Activated CD4-positive, alpha-beta T cell treated with anti-CD3 and anti-CD28 coated beads, Interleukin-10, Interleukin-2, amounts not matched to agents 100 ng/mL and 50 ng/mL, durations not matched to agents 16 hours and 8 hours (primary cell): ENCODE measurements at places on chromosomes 4 and X.

DNA sequence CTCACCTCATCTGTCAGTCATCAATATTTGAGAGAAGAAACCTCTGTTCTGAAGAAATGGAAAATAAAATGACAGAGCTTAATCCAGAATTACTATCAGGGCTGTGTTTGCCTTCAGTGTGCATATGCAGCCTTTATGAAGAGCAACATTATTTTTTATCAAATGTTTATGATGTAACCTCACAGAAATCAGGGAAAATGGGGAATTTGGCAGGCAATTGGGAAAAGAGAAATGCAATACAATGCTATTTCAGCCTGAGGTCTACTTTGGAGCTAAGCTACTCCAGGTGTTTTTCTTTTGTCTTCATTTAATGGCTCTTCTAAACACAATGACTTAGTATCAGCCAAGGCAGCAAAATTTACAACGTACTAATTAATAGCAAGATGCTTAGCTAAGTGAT lies 241.1 kb upstream of the TET2 start:
- no peak for DNase-seq

- DNase-seq: no peak
Measured at GRCh38 chr4:62548108-62548524, 1348.0 kb downstream of the ADGRL3 start.

- peak; percentile 27 for DNase-seq
Measured at GRCh38 chr4:153785910-153786721, 2.8 kb downstream of the SFRP2 start.

GRCh38 chr4:128564081-128564630 lies 245.3 kb upstream of the JADE1 start:
- no peak for DNase-seq

- no peak for DNase-seq
Measured at GRCh38 chr4:161466316-161466715, 697.5 kb downstream of the FSTL5 start.

GRCh38 chr4:44056721-44057151 lies 391.9 kb downstream of the KCTD8 start:
- no peak for DNase-seq

DNA sequence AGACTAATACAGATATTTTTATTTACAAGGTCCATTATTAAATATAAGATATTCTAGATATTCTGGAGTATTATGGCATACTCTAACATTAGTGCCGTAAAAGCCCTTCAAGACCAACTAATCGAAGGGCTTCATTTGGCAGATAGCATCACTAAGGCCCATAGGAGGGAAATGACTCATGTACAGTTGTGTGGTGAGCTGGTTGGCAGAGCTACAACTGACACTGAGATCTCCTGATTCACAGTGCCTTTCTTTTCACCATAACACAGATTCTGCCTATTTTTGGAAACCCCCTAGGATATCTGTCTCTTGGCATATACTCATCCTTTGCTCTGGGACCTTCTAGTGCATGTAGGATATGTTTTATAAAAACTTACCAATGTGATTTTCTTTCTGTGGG lies 201.7 kb upstream of the AFF2 start:
- DNase-seq: peak; percentile 58

DNA sequence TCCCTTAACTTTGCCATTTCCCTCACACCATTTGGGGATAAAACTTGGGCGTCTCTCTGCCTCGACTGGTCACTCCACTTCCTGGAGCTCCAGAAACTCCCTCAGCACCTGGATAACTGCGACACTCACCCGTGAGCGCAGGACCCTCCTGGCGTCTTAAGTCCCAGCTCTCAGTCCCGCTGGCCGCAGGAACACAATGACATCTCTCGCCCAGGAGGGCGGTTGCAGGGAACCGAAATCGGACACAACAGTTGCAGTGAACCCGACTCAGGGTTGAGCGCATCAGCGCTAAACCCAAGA lies 370.9 kb upstream of the SMIM31 start:
- DNase-seq: no peak

DNA sequence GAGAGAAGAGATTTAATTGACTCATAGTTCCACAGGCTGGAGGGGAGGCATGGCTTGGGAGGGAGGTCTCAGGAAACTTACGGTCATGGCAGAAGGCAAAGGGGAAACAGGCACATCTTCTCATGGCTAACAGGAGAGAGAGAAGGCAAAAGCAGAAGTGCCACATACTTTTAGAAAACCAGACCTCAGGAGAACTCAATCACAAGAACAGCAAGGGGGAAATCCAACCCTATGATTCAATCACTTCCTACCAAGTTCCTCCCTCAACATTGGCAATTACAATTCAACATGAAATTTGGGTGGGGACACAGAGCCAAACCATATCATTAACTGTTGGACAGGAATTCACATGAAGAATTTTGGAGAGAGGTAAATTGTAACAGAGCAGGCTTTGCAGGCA lies 485.3 kb upstream of the PITX2 start:
- DNase-seq: no peak

- no peak for DNase-seq
Measured at GRCh38 chr4:113584407-113585150, 177.0 kb downstream of the CAMK2D start.

DNA sequence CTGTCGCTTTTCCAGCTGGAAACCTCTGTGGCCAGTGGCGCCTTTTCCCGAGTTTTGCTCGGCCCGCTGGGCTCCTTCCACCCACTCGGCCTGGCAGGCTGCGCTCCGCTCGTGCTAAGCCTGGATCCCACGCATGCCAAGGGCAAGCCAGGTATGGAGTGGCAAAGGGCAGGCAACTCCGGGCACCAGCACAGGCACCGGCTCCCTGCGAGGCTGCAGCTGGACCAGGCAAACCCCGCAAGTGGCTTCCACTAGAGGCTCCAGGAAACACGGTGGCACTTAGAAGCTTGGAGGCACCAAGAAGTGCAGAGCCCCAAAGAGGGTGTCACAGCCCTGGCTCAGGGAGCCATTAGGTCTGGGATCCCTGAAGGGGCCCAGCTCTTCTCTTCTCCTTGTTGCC lies 59.5 kb downstream of the PPA2 start:
- no peak for DNase-seq

DNA sequence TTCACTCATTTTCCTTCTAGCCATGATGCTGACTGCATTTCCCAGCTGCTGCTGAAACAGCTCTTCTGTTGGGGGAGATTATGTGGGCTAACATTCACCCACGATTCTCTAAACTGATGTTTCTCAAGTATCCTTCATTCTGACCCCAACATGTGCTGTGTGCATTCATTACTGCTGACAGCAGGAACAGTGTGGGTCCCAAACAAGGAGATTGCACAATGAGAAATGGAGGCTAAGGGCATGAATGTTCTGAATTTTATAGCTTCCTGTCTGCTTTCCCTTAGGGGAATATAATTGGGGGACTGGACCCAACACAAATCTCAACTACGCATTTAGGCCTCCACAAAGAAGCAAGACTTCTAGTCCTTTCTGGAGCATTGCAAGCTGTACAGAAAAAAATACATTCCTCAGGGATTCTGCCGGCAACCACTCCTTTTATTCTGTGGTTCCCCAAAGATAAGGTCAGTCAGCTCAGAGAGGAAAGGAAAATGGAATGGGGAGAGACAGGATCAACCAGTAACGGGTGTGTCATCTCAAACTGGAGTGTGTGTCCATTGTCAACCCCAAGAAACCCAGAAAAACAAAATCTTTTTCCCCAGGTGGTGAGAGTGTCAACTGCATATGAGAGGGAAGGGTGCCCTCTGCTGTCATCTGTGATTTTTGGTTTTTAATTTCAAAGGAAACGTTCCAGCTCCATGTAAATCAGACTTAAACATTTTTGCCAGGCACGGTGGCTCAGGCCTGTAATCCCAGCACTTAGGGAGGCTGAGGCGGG lies 81.5 kb upstream of the EGFL6 start:
- DNase-seq: peak; percentile 66

DNA sequence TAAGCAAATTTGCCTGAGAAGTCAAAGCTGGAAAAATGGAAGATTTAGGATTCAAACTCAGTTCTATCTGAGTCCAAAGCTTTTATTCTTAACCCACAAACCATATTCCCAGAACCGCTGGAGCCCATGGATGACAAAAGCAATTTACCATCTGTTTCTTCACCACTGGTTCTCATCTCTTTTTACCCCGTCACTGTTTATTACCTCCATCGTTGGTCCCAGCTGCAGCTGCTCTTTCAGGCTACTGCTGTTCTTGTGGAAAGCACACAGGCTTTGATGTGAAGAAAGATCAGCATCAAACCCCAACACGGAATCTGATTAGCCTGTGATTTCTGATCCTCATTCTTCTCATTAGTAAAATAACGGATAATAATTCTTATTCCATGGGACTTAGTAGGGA lies 9.5 kb downstream of the FBXO8 start:
- DNase-seq: no peak

DNA sequence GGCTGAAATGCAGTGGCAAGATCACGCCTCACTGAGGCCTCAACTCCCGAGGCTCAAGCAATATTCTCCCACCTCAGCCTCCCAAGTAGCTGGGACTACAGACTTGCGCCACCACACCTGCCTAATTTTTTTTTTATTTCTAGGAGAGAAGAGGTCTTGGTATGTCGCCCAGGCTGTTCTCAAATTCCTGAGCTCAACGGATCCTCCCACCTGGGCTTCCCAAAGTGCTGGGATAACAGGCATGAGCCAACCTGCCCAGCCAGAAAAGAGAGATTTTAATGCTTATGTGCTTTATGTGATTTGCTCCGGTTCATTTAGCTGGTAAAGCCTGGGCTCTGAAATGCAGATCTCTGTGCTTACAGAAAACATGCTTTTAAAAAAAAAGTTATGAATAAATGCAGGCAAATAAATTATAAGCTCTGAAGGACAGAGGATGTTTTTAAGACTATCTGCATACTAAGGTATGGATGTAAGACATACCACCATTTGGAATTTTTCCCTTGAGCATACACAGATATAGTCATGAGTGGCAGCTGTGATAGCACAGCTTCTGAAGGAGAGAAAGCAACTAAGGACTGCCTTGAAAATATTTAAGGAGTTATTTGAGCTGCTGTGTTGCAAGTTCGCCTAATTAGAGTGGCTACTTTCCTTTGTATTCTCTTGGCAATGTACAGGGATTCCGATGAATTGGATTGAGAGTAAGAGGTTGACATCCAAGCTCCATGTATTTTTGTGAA lies 13.8 kb downstream of the GUCY1B1 start:
- DNase-seq: no peak

GRCh38 chr4:1961038-1961437 lies 47.7 kb downstream of the NELFA start:
- DNase-seq: no peak

GRCh38 chrX:71541210-71542022 lies 8.5 kb downstream of the OGT start:
- DNase-seq: no peak

DNA sequence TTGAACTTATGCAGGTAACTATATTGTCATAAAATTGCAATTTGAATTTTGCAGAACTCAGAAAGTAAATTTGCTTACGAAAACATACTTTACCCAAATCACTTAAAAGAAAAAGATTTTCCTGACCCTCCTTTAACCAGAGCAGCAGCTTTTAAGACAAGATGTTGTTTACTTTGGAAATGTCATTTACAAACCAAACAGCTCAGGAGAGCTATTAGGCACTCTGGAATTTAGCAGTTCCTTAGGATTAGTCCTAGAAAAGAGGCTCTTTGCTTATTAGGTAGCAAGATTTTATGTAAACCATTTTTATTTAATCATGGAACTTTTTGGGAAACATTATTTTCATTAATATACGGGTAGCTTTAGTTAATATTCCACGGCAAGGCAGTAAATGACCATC lies 765.7 kb upstream of the POU3F4 start:
- DNase-seq: no peak

DNA sequence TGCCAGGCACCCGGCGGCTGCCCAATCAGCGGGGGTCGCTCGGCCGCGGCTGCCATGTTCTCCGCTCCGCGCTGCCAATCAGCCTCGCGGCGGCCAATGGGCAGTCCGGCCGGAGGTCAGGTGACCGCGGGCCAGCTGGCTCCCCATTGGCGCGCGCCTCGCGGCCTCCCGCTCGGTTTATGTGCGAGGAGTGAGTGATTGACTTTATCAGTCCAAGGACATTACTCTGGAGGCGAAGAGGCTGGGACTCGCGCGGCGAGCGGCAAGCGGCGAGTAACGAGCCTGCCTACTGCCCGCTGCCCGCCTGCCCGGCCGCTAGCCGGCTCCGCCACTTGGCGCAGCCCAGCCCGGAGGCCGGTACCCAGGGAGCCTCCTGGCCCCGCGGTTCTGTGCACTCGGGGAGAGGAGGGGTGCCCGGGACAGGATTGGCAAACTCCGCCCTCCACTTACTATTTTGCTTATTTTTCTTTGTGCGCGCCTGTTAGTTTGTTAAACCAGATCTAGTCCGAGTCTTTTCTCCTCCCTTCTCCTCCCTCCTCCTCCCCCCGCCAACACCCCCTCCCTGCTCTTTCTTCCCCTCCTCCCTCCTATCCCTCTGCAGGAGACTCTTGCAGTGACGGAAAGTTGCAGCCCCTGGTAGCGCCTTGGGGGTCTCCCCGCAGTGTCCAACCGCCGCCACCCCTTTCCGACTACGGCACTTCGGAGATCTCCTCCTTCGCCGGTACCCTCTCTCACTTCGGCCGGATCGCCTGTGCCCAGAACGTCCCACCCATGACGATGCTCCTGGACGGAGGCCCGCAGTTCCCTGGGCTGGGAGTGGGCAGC lies at the start of gene ZIC3:
ZIC3 (plus strand) TSS at position 207 of the 825 bp plus-strand sequence; CDS start at position 772, 565 bp downstream.
- DNase-seq: peak; percentile 10

- no peak for DNase-seq
Measured at GRCh38 chr4:24411806-24412205, 172.5 kb downstream of the DHX15 start.

DNA sequence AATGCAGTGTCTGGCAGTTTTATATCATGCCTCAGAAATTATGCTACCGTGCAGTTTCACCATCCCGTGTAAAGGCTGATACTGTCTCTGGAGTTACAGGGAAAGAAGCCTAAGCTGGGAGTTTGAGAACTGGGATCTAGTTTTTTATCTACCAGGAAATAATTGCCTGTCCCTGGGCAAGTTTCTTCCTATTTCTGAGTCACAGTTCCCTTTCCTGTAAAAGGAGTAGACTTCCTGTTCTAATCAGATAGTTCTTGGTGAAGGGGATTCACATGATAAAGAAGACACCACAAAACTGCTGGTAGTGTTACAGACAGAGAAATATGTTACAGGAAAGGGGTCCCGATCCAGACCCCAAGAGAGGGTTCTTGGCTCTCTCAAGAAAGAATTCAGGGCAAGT lies 17.1 kb downstream of the HERC3 start:
- no peak for DNase-seq

GRCh38 chr4:25590171-25590570 lies 65.5 kb upstream of the SLC34A2 start:
- DNase-seq: no peak

GRCh38 chr4:147749811-147750321 lies 18.0 kb downstream of the ARHGAP10 start:
- DNase-seq: no peak

- DNase-seq: no peak
Measured at GRCh38 chrX:17994429-17994828, 133.3 kb upstream of the RAI2 start.

GRCh38 chr4:52546449-52546848 lies 112.7 kb downstream of the USP46 start:
- no peak for DNase-seq

- no peak for DNase-seq
Measured at GRCh38 chr4:95833711-95834194, 6.1 kb upstream of the PDHA2 start.

DNA sequence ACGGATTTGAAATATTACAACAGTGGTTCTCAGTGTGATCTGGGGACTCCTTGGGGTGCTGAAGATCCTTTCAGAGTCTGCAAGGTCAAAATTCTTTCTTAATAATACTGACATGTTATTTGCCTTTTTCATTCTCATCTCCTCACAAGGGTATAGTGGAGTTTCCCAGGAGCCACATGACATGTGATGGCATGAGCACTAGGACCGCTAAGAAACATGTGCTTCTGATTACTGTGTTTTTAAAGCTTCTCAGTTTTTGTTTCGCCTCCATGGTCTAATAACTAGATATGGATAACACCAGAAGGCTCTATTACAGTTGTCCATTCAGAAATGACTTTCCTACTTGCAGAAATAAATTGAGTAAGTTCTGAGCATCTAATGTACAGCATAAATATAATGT lies 156.1 kb downstream of the RAB28 start:
- DNase-seq: no peak
